ENCODE measurements at places on chromosomes 3 and 15. TPM values are rescaled to one million over a fixed set of nuclear protein-coding genes. Genes with fewer than 3 reads are reported as not detected.

Gene NR2F2
- 13.0 TPM for total RNA-seq

Gene RFT1
- 12.7 TPM for total RNA-seq

Gene CCDC54
- total RNA-seq: not detected

Gene GOLGA8O
- 1.1 TPM for total RNA-seq

Gene DNAH12
- under 0.01 TPM for total RNA-seq

Gene GOLGA6L9
- total RNA-seq: 1.8 TPM

Gene PRC1
- total RNA-seq: 17.1 TPM

Gene WDR76
- 7.6 TPM for total RNA-seq

Gene ZNF660
- 5.0 TPM for total RNA-seq

Gene CFAP100
- not detected for total RNA-seq

Gene SAMD7
- not detected for total RNA-seq

GRCh38 chr3:38331257-38332022 is 15.1 kb upstream of the XYLB start:
- peaks cover 16% of the 10 kb centered on the region for H3K4me1 ChIP-seq
- no peak overlapping the region for H3K4me3 ChIP-seq
- DNase-seq: no peak
- no peak overlapping the region for H3K27ac ChIP-seq

DNA sequence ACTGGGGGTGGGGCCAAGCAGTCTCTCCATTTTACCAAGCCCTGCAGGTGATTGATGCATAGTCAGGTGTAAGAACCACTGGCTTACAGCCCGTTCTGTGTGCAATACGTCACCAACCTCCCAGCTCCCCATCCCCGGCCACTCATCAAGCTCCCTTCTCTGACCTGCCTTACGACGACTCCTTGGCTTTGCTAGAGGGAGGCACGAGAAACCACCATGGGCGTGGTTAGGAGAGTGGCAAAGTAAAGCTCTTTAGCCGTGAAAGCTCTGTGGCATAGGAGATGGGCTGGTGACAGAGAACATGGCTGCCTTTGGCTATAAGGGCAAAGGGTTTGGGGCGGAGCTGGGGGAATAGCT is 109.1 kb downstream of the BDH1 start:
- no peaks in the 10 kb centered on the region for H3K4me1 ChIP-seq
- peaks cover 5% of the 10 kb centered on the region for H3K27me3 ChIP-seq
- no peak overlapping the region for H3K4me3 ChIP-seq
- no peaks in the 10 kb centered on the region for H3K36me3 ChIP-seq
- H3K27ac ChIP-seq: no peak overlapping the region

DNA sequence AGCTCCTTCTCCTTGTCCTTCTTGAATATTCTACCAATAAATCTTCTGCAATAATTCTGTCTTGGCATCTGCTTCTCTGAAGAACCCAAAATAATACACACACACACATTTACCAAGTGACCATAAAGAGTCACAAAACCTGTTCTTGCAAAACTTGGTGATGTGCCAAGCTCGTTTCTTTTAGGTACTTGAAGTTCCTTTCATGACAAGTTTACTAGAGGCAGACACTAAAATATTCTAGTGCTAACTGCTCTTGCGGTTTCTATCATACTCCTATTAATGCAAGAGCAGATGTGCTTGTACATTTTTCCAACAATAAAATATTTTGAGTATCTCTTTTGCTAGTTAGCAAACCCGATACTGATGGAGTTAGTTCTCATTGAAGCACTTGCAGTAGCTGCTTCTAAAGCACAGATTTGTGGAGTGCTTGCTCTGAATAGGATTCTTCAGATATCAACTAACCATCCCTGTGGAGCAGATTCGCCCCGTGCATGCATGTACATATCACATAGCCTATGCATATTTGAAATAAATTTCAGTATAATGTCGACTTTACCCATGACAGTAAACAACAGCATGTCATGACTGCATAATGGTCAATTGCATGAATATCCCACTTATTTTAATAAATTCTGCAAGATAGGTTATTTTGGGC is 23.2 kb downstream of the HHLA2 start:
- H3K27me3 ChIP-seq: peaks cover 8% of the 10 kb centered on the region
- H3K27ac ChIP-seq: no peak overlapping the region
- no peak overlapping the region for H3K4me3 ChIP-seq
- no peak for DNase-seq
- no peaks in the 10 kb centered on the region for H3K4me1 ChIP-seq

GRCh38 chr3:32531010-32531647 is 28.5 kb upstream of the CMTM6 start:
- H3K4me3 ChIP-seq: no peak overlapping the region
- DNase-seq: no peak
- no peaks in the 10 kb centered on the region for H3K27me3 ChIP-seq
- H3K27ac ChIP-seq: no peak overlapping the region

- no peaks in the 10 kb centered on the region for H3K27me3 ChIP-seq
- no peaks in the 10 kb centered on the region for H3K36me3 ChIP-seq
- no peak overlapping the region for H3K27ac ChIP-seq
- H3K4me1 ChIP-seq: peaks cover 20% of the 10 kb centered on the region
- no peak overlapping the region for H3K4me3 ChIP-seq
Measured at GRCh38 chr15:70379938-70380883, 282.5 kb upstream of the TLE3 start.

DNA sequence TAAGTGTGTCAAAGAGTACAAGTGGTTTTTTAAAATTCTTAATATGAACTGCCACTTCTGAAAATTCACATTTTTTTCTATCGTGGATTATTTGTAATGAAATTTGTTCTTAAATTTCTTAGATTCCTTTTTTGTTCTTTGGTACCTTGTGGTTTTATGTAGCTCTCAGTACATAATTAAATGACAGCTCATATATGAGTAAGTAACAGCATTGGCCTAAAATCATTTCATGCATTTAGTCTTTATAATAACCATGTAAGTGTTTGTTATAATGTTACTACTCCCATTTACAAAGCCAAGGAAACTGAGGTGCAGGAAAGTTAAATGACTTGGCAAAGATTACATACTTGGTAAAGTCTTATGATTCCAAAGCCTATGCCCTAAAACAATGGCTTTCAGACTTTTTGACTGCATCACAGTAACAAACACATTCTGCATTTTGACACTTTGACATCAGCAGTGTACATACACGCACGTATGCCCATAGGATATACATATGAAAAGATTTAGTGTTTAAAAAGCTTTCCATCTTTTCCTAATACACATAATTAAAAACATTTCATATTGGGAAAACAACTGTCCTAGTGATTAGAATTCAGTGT is 14.9 kb downstream of the SPRED1 start:
- H3K27ac ChIP-seq: peak overlapping the region; percentile 32
- peaks cover 3% of the 10 kb centered on the region for H3K36me3 ChIP-seq
- peaks cover 39% of the 10 kb centered on the region for H3K4me1 ChIP-seq
- H3K4me3 ChIP-seq: no peak overlapping the region

DNA sequence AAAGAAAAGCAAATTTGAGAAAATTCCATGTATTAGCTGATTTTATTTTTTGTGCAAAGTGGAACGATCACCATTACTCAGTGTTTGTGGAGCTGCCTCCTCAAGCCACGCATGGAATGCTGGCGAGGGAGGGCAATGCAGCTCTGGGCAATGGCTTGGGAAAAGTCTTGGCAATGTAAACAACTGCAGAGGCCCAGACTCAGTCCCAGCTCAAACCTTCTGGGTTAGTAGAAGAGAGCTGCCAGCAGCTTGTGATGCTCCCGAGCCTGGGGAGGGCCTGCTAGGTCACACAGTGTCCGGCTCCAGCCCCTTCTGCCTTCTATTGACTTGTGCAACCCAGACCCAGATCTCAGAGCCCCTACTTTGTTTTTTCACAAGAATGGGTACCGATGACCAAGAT is 4.3 kb downstream of the EPHB1 start:
- no peak overlapping the region for H3K4me3 ChIP-seq
- peak; percentile 75 for DNase-seq
- H3K27me3 ChIP-seq: peaks cover 26% of the 10 kb centered on the region

DNA sequence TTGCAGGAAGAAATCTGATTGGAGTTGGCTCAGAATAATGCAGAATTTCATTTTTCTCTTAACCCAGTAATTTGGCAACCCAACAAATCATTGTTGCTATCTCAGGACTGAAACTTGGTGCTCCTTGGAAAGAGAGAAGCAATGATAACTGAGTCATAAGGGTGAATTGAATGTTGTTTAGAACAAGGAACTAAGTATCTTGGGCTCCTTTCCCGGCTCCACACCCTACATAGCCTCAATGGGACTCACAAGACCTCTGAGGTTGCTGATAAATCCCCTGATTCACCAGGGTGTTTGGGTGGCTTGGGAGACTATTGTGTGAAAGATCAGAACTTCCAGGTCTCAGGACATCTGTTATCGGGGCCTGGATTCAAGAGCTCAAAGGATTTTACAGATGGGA is 7.8 kb upstream of the RAB8B start:
- no peak overlapping the region for H3K27ac ChIP-seq
- no peaks in the 10 kb centered on the region for H3K36me3 ChIP-seq
- DNase-seq: peak; percentile 74
- H3K4me3 ChIP-seq: no peak overlapping the region
- H3K27me3 ChIP-seq: no peaks in the 10 kb centered on the region

DNA sequence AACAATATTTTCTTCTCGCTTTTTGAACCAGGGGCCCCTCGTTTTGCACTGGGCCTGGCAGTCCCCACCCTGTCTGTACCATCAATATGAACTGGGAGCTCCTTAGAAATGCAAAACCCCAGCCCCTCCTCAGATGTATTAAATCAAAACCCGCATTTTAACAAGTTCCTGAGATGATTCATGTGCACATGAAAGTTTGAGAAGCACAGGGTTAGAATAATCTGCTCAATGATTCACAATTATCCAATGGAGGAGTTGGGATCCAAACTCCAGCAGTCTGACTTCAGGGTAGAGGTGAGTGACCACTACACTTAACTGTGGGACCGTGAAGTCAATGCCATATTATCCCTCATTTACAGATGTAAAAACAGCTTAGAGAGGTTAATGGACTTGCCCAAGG is 256.4 kb downstream of the IGSF11 start:
- no peak overlapping the region for H3K4me3 ChIP-seq
- no peak overlapping the region for H3K27ac ChIP-seq
- H3K4me1 ChIP-seq: no peaks in the 10 kb centered on the region
- no peaks in the 10 kb centered on the region for H3K36me3 ChIP-seq

DNA sequence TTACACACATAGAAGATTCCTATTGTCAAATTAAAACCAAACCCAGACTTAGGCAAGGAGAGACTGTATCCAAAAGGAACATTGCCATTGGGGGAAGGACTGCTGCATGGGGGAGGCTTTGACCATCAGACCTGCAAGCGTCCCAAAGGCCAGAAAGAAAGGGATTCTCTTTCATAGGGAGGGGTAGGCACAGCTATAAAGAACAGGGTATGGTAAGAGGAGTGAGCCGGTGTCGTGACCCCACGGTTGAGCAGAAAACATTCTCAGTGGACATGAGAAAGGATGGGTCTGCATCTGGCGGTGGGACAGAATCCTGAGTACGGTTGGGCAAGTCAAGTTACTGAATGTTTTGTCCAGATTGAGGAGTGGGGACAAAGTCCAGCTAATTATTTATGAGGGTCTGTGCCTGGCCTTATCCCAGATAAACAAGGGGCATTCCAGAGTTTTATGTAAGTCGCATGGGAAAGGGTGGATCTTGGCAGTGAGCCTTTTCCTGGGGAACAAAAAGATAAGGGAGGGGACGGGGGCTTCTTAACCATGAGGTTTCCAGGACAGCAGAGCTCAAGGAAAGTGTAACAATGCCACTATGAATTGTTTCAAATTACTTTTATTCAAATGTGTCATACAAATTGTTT is 357.8 kb downstream of the OCA2 start:
- no peak overlapping the region for H3K27ac ChIP-seq
- H3K4me3 ChIP-seq: no peak overlapping the region
- H3K36me3 ChIP-seq: no peaks in the 10 kb centered on the region
- H3K4me1 ChIP-seq: no peaks in the 10 kb centered on the region

DNA sequence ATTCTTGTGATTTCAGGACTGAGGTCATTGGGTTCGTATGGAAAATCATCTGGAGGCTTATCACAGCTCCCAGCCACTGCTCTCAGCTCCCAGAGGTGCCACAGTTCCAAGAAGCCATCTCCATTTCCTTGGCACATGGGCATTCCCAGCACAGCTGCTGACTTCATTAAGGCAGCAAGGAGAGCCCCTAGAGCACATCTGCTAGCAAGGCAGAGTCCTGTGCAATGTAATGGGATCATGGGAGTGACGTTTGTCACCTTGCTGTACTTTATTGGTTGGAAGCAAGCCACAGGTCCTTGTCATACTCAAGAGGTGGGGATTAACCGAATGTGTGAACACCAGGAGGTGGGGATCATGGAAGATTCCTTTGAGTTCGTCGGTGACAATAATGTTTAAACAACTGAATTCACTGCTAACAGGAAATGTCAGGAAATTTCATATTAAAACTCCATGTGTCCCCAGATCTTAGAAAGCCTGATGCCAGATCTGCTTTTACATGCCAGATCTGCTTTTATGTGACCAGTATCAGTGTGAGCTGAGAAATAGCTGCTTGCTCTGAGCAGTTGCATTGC is 148.8 kb downstream of the GABRG3 start:
- no peak overlapping the region for H3K4me3 ChIP-seq
- no peaks in the 10 kb centered on the region for H3K4me1 ChIP-seq
- DNase-seq: no peak
- H3K36me3 ChIP-seq: no peaks in the 10 kb centered on the region
- no peaks in the 10 kb centered on the region for H3K27me3 ChIP-seq

- no peak for DNase-seq
- no peaks in the 10 kb centered on the region for H3K36me3 ChIP-seq
- H3K27me3 ChIP-seq: no peaks in the 10 kb centered on the region
- no peak overlapping the region for H3K27ac ChIP-seq
Measured at GRCh38 chr3:101159478-101159877, 160.9 kb downstream of the IMPG2 start.

DNA sequence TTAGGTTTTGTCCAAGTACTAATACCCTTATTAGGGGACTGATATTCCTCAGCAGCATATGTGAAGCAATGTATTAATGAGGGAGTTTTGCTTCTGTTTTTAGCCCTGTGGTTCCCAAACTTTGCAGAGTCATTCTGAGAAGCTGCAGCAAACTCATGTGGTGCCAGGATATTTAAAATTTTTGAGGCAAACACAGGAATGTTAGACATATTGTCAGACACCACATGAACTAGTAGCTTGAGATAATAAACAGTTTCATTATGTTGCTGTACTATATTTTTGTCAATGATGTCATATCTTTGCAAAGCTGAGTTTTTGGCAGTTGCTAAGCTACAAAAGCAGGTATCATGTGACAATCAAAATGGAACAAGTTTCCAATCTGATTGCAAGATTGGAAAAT is 36.6 kb downstream of the ATP6V1A start:
- H3K36me3 ChIP-seq: peaks cover 15% of the 10 kb centered on the region
- DNase-seq: peak; percentile 88
- no peak overlapping the region for H3K4me3 ChIP-seq
